ENCODE measurements at places on chromosomes 1 and 21.

DNA sequence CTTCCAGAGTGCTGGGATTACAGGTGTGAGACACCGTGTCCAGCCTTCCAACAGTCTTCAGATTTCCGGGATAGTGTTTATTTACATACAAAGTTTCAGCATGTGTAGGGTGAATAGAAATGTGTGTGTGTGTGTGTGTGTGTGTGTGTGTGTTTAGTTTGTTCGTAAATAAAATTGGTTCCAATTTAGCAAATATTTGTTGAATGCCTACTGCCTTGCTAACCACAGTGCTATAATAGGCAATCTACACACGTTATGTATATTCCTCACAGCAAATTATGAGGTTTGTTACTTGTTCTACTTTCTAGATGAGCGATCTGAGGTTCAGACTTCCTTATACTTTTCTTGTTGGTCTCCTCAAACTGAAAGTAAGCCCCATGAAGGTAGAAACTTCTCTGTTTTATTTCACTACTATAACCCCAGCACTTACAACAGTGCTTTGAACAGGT, 32.8 kb upstream of the EPS15 start:
- DNase-seq = no peak

DNA sequence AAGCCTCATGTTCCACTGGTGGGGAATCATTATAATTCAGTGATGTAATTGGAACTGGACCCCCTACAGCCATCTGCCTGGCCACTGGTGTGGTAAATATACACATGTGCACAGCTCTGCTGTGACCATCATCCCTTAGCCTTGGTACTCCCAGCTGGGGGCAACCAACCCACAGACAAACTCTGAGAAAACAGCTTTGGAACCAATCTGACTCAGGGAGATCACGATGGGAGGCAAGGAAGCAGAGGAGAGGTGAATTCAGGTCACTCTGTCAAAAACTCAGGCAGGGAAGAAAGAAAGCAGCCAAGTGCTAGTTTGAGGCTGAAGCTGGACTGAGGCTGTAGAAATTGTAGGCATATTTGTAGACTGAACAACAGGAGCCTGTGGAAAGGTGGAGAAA, 197.8 kb upstream of the GALNT2 start:
- DNase-seq = no peak

DNA sequence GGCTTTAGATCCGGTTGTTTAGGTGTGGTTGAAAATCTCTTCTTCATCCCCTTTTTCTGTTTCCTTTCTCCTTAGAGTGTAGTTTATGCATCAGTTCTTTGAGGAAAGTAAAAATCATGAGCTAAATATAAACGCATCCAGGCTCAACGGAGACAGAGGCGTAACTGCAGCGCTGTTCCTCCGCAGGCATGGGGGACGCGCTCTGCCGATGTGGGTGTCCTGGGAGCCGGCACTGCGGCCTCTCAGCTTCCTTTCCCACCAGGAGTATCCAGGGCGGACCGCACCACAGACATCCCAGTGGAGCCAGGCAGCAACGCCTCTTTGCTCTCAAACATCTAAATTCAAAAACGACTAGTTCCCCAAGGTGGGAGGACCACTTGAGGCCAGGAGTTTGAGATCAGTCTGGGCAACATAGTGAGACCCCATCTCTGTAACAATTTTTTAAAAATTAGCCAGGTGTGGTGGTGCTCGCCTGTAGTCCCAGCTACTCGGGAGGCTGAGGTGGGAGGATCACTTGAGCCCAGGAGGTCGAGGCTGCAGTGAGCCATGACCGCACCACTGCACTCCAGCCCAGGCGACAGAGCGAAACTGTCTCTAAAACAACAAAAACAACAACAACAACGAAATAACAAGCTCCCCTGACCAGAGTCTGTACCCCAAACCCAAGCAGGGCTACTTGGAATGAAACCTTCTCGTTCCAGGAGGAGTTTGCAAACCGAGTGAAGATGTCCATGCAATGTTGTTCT, 16.4 kb downstream of the SLC45A1 start:
- DNase-seq = no peak

GRCh38 chr1:33387625-33388024, 43.3 kb downstream of the PHC2 start:
- peak; percentile 33 for DNase-seq

DNA sequence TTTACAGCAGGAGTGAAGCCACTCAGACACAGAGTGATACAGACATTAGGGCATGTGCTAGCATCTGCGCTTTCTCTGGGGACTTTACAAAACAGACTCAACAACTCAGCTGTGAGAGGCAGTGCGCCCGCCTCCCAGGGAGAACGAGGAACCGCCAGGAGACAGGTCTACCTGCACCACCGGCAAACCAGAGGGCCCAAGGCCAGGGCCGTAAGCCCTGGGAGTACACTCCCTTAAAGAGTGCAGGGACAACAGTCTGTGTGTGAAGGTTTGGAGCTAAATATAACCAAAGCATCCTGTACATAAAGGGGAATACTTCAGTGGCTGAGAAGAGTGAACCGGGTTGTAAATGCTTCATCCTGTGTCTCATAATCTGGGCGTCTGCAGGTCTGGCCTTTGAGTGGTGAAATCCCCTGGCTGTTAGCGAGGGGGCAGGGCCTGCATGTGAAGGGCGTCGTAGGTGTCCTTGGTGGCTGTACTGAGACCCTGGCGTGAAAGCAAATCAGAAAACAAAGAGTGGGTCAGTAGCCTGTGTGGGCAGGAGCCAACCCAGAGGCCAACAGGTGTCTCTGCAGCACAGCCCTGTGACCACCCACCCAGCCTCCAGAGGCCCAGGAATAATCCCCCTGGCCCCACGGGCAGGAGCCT, 86.9 kb downstream of the CD247 start:
- DNase-seq = no peak

DNA sequence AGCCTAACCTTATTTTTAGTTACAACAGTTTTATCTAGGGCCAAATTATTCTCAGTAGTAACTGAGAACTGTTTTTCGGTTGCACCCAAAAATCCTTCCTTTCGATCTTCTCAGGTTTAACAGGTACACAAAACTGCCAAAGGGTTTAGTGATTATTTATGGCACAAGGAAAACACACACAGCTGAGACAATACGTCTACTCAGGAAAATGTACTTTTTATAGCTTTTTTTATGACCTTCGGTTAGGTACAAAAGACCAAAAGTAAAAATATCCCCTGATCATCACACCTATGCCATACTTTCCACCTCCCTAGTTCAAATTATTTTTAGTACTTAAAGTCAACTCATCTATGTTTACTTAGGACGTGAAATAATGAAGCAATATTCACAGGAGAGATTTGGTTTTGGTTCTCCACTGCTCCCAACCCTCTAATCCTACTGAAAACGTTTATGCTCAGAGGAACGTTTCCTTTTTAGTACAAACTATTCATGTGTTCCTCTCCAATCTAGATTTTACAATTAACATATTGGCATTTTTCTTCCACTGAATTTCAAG, 48.7 kb downstream of the TTLL7 start:
- DNase-seq = no peak

DNA sequence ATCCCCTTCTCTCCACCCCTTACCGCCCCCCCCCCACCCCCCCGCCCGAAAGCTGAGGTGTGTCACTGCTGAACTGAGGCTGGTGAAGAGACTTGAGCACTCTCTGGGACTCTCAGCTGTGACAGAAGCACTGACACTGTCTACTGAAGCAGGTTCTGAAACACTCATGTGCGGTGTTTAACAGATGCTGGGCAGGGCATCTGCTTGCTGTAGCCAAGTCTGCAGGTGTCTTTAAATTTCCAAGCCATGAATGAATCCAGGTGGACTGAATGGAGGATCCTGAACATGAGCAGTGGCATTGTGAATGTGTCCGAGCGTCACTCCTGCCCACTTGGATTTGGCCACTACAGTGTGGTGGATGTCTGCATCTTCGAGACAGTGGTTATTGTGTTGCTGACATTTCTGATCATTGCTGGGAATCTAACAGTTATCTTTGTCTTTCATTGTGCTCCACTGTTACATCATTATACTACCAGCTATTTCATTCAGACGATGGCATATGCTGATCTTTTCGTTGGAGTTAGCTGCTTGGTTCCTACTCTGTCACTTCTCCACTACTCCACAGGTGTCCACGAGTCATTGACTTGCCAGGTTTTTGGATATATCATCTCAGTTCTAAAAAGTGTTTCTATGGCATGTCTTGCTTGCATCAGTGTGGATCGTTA, at the start of gene GPR52:
Gene GPR52, plus strand, starts transcription at position 99 of the 665 bp plus-strand sequence. Its CDS starts 148 bp downstream, at position 247.
- no peak for DNase-seq

DNA sequence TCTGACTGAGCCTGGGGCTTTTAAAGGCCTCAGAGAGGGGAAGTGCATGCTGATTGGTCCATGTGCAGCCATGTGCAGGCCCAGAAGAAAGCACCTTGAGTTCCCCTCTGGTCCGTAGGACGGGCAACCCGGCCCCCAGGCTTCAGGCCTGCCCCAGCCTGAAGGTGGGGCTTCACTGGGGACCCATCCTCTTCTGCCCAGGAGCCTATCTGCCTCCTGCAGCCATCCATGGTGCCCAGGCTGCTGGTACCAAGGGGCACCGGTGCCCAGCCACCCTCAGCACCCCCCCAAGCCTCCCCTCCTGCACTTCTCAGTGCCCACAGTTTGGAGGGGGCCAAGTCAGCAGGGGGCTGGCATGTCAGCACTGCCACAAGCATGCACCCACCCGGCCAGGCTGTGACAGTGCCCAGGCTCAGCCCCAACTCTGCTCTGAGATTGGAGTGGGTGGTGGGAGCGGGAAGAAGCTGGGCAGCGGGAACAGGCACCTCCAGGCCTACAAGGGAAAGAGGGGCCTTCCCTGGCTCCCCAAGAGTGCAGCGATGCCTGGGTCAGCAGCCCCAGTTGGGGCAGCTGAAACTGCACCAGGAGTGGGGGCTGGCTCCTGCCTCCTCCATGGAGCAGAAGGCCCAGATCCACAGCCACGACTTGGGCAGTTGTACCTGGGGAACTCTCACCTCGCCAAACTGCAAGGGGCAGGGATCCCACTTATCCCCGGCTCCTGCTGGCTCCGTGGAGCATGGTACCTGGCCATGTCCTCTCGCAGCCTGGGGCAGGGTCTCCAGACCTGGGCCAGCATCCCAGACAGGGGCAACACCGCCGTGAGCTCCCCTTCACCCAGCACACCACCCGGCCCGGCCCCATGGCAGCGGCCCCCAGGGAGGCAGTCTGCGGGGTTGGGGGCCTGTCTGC, 11.7 kb downstream of the COL6A2 start:
- no peak for DNase-seq

- peak; percentile 37 for DNase-seq
Observed at GRCh38 chr1:54987919-54988705, 7.7 kb downstream of the TMEM61 start.

GRCh38 chr1:32928715-32929114, 27.5 kb upstream of the TMEM54 start:
- DNase-seq = no peak

GRCh38 chr1:184597650-184598357, 156.9 kb downstream of the EDEM3 start:
- peak; percentile 42 for DNase-seq

DNA sequence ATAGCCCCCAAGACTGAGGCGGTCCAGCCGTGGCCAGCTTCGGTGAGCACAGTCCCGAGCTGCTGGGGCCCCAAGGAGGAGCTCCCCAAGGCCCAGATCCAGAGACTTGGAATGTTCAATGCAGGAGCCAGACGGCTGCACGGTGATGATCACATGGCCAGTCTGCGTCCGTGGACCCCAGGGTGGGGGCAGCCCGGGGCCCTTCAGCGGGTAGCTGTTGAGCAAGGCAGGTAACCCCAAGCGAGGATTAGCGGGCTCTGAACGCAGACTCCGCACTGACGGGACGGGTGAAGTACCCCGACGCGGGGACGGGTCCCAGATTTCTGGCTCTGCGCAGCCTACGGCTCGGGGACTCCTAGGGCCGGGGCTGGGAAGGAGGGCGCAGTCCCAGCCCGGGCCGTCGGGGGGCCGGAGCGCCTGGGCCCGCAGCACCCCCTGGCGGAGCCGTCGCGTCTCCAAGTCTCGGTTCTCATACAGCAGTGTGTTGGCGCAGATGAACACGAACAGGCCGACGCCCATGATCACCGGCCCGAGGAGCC, 2.7 kb downstream of the TMEM200B start:
- no peak for DNase-seq

DNA sequence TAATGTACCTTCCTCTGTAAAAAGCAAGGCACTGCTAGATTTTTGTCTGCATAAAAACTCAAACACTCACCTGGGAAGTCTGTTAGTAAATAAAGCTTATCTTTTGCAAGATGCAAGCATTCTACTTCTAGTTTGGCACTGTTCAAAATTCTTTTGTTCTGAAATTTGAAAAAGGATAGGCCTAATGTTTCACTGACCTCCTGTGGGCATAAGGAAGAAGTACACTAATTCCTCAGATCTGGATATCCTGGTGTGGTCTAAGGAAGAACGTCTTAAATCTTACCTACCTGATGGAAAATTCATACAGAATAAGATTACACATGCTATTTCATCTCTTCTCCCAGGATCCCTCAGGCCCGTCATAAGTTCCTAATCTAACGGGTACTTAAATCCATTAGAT, 93.5 kb upstream of the CAMK1G start:
- DNase-seq = no peak

- peak; percentile 50 for DNase-seq
Observed at GRCh38 chr1:156445789-156446263, 54.7 kb downstream of the MEF2D start.

DNA sequence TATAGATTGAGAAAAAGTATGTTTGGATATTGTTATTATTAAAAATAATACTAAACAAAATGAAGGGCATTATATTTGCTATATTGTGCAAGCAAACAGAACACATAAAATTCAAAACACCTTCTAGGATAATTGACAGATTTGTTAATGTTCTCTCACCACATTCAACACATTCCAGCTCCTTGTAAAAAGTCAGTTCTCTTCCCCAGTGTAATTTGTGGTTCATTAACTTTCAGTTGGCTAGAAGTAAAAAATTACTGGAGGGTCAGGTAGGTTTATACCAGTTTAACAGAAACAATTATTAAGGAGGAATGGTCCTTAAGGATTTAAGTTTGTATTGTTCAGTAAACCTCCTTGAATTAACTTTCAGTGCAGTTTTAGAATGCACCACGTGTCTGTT, 1235.3 kb upstream of the ADGRL2 start:
- no peak for DNase-seq

DNA sequence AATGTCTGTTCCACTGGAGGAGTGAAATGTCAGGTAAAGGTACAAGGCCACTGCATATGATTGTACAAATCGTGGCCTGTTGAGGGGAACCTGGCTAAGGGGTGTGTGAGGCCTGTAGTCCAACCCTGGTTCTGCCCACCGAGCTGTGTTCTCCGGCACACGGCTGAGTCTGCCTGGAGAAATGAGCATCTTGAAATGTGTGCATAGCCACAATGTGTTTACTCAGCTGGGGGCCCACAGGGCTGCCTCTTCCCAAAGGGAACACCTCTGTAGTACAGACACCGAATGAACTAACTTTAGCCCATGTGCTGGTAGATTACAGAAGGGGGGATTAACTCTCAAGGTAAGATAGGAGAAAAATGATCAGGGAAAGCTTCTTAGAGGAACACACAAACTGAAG, 30.2 kb downstream of the AK4 start:
- DNase-seq = no peak

GRCh38 chr1:26694638-26695355, 1.0 kb upstream of the ARID1A start:
- DNase-seq = no peak

All from fibroblast of skin of left biceps (primary cell).